ACHN (cell line): ENCODE measurements at places on chromosomes 7 and 10.

DNA sequence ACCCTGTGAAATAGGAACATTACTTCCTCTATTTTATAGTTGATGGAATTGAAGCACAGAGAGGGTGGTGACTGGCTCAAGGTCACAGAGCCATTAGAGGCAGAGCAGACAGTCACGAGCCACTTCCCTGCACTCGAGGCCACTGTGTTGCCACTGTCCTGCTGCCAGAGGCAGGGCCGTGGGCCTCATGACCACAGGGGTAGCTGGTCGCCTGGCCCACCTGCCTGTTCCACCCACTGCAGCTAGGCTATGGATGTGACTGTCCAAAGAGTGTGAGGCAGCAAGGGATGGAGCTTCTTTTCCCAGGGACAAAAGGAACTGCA, 38.2 kb downstream of the RPS24 start:
- DNase-seq: no peak

DNA sequence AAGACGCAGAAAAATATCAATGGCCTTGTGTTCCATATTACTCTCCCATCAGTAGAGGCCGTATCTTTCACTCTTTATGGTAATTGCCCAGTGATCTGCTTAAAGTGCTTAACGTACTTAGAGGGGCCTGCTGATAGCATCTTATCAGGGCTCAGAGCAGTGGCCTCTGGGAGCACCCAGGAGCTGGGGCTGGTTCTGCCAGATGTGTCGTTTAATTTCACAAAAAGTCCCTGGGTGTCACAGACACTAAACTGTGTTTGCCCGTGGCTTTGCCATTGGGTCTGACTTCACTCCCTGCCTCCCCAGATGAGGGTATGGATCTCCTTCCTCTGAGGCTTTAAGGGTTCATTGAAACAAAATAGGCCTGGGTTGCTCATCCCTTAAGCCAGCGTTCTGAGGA, 435.3 kb downstream of the GATA3 start:
- DNase-seq: no peak

- no peak for DNase-seq
Observed at GRCh38 chr7:103487419-103487818, 41.4 kb upstream of the SLC26A5 start.

DNA sequence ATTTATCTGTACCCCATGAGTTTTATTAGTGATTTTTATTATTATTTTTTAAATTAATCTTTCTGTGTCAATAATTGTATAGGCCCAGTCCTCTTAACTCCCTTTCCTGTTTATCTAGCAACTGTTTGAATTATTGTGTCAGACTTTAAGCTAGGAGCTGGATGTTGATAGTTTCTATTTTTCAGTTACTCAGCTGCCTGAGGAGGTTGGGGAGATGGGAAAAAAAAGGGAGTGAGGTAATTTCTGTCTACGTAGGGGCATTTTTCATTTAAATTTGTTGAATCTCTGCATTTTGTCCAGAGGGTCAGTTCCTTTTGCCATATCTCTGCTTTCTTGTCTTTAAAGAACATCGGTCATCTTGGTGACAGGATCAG, 5.0 kb upstream of the ZNF518A start:
- DNase-seq: no peak

GRCh38 chr10:133212853-133213494, 17.0 kb upstream of the UTF1 start:
- DNase-seq: no peak

GRCh38 chr10:71475243-71475871, 78.6 kb downstream of the CDH23 start:
- no peak for DNase-seq

DNA sequence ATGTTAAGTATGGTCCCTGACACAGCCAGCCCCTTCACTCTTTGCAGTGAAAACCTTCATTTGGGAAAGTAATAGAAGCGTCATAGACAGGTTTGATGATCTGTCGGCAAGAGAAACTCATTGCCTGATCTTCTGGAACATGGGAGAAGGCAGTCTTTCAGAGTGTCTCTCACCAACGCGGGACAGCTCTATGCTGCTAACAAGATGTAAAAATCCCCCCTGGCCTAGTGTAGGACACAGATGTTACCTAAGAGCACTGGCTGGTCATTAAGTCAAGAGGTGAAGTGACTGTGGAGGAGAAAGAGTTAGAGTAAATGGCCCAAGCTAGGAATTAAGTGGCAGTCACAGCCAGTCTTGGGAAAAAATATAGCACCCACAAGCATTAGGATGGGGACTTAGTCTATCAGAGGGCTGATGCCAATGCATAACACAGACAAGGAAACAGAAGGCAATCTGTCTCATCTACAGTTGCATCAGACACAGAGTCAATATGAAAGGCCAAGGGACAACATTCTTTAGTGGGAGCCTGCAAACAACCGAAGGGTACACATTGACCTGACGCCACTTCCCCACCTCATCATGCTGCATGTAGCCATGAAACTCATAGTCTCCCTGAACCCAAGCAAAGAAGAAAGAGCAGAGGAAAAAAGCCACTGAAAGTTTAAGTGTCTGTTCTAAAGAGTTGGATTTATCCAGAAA, 69.5 kb downstream of the SORCS1 start:
- DNase-seq: no peak

DNA sequence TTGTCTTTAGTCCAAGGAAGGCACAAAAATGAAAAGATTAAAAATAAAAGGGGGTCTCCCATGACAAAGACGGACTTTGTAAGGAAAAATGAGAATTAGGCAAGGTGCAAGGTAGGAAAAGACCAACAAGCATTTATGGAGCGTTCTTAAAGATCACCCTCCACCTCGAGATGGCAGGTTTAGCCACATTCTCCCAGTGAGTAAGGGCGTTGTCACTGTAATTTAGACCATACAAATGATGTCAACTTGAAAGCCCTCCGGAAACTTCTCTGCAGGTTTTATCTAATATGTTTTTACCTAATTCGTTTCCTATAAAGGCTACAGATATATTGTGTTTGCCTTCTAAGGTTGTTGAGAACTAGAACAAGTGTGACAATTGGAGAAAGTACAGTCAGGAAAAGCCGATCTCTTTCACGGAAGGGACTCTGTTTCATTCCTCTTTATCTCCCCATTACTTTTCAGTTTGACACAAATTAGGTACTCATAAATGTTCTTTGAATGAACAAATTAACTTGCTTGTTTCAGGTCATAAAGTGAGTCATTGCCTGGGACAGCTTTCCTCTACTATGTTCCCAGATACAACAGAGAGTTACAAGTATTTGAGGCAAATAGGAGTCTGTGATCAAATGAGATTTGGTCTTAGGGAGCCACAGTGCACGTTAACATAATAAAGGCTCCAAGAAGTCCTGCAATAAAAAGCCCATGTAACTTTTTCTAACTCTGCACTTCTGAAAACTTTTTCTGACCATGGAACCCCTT, 102.6 kb upstream of the HABP2 start:
- no peak for DNase-seq

DNA sequence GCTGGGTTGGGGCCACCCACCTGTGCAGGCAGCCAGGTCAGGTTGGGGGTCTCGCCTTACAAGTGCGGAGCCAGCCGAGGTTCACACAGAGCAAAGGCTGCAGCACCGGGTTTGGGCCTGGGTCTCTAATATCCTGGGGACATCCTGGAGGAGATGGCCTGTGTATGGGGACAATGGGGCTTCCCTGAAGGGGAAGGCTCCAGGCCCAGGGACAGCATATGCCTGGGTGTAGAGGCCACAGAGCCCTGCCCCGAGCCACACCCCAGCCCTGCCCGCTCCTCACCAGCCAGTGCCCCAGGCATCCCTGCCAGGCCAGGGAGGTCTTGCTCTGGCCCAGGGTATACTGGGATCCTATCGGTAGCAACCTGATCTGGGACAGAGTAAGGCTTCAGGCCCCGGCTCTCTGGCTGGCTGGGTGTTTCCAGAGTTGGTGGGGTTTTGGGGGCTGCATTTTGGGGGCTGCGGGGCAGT, 9.1 kb downstream of the TTYH3 start:
- DNase-seq: peak; percentile 63

- peak; percentile 30 for DNase-seq
Observed at GRCh38 chr10:4671451-4672145, 154.4 kb upstream of the AKR1E2 start.

- no peak for DNase-seq
Observed at GRCh38 chr7:50952544-50952943, 169.8 kb upstream of the GRB10 start.

DNA sequence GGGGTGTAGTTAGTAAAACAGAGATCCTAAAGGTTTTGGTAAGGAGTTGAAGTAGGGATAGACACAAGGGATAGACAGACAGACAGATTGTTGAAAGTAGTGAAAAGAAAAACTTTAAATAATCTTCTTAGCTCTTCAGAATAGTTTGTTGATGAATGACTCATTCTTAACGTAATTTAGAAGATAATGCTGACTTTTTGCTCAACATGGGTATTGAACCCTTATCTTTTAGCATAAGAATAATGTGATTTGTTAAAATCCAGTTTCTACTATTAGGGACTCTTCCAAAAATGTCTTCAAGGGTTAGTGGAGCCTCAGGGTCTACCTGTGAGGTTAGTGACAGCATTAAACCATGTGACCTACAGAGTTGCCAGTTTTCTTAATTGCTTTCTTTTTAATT, 411.2 kb downstream of the ETV1 start:
- no peak for DNase-seq

- DNase-seq: no peak
Observed at GRCh38 chr10:95414844-95415485, 124.2 kb upstream of the PDLIM1 start.

- no peak for DNase-seq
Observed at GRCh38 chr7:100195222-100195621, 17.5 kb downstream of the STAG3 start.

DNA sequence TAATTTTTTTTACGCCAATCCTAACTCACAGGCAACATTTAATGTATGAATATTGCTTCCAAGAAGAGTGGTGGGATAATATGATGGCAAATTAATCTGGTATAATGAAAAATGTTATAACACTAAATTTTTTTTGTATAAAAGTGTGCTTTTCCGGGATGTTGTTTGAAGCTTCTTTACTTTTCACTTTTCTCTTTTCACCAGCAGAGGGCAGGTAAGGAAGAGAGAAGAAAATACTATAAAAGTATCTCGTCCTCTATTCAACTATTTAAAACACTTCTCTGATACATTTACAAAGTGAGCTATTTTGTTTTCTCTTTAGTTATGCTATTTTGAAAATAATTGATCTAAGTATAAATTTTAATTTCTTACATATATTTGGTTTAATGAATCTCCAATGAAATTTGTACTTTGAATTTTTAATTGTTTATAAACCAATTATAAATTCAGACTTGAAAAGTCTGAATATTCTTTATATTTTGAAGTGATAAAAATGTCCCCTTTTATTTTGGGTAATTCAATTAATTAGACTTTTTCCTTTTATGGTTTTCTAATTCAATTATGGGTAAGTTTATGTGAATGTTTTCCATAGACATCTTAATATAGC, 20.7 kb upstream of the CFTR start:
- DNase-seq: peak; percentile 64

DNA sequence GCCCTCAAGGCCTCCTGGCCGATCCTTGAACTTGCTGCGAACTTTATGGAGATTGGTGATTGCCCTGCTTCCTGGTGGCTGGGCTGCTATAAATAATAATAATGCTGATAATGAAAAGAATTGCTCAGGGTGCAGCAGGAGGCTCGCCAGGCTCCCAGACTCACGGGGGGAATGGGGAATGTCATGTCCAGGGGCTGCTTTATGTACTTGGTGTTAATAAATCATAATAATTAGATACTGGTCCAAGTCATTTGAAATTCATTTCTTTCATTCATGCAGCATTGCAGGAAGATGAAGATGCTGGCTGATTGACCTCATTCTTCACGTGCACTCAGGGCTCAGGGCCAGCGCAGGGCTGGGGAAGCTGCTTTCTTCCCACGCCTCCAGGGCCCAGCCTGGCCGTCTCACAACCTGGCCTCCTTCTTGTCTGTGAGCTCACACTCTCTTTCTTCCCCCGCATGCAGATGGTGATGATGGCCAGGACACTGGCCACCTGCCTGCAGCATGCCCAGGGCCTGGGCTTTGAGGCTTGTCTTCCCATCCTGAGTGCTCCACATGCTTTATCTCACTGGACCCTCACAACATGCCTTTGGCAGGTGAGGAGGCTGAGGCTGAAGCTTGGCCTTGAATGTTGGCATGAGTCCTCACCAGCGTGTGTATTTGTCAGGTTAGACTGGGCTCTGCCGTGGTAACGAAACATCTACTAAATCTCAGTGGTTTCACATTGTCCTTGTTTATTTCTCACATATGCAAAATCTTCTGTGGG, 138.4 kb upstream of the TNS3 start:
- no peak for DNase-seq

- DNase-seq: no peak
Observed at GRCh38 chr7:16422917-16423316, 1.6 kb upstream of the CRPPA start.

- DNase-seq: no peak
Observed at GRCh38 chr10:26215396-26215934, 1.1 kb upstream of the GAD2 start.

- peak; percentile 60 for DNase-seq
Observed at GRCh38 chr10:60237977-60238758, 151.5 kb downstream of the ANK3 start.

DNA sequence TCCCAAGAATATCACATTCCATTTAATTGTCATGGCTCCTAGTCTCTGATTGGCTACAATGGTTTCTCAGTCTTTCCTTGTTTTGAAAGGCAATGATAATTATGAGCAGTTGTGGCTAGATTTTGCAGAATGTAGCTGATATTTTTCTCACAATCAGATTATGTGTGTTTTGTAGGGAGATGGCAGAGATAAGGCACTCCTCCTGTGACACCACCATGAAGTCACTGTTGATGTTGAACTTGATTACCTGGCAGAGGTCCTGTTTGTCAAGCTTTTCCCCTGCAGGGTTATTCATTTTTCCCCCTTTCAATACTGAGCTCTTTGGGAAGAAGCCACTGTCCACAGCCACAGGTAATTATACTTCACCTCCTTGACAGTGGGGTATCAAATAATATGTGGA, 602.9 kb upstream of the PFKP start:
- DNase-seq: no peak

GRCh38 chr7:333393-333764, 43.4 kb downstream of the FOXL3 start:
- DNase-seq: no peak

- no peak for DNase-seq
Observed at GRCh38 chr10:131424836-131425491, 113.4 kb upstream of the TCERG1L start.

DNA sequence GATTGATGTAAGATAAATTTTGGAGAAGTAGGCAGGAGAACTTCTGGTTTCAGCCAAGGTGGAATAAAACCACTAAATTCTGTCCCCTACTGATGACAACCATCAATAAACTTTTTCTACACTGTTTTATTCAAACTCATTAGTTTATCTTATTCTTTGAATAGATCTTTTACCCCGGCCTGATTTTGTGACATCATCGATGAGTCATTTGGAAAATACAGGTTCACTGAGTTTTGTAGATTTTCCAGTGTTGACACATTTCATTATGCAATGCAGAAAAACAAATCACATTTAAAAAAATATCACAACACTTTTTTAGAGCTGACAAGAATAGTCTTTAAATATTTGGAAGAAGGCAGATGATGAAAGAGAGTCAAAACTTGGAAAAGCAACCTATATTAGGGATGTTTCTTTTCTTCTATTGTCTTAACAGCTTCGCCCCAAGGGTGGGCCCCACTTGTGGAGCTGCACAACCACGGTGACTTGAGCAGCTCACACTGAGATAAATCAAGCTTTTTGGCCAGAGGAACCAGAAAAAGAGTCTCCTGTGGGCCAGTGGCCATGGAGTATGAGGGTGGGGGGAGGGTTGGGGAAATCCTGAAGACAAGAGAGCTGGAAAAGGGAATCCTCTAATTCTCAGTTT, 112.8 kb downstream of the PTEN start:
- no peak for DNase-seq

GRCh38 chr10:76133597-76134255, 702.3 kb downstream of the LRMDA start:
- no peak for DNase-seq

- DNase-seq: no peak
Observed at GRCh38 chr7:128311013-128311412, 32.7 kb downstream of the RBM28 start.
